ENCODE measurements at places on chromosomes 2 and 18.

DNA sequence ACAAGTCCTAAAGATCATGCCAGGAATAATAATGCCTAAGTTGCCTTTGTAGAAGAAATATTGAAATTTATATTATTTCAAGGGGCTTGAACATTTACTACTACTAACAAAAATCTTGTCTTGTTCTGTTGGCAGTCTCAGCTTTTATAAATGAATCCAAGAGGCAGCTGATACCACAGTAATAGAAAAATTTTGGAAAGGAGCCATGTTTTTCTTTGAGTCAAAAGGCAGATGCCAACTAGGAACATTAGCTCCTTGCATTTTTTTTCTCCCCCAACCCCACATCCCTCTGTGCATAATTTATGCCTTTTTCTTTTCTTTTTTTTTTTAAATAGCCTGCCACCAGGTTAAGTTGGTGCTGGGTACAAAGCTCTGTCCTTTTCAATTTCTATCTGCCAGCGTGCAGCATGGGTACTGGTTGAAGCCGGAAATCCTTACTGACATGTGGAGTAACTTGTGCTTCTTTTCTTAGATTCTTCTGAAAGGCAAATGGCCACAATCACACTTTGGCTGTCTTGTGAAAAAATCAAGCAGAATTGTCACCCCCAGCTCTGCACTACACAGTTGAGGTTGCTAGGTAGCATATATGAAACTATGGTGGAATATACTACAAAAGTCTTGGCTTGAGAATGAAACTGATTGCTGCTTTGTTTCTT lies 98.8 kb downstream of the RHBDD1 start:
- no peak for DNase-seq

DNA sequence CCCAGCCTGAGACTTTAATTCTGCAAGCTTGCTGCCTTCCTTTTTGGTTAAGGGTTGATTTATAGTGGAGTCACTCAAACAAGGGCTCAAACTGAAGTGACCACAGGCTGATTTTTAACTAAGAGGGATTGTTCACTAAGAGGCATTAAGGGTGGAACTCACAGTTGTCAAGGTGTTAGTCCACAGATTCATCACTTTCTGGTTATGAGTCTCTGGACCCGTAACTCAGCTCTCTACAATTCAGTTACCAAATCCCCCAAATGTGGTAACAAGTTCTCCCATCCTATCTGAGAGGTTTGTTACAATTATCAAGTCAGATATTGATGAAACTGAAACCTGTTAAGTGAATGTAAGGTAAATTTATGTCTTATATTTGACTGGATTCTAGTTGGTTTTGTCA lies 185.9 kb upstream of the KLHL14 start:
- no peak for DNase-seq

DNA sequence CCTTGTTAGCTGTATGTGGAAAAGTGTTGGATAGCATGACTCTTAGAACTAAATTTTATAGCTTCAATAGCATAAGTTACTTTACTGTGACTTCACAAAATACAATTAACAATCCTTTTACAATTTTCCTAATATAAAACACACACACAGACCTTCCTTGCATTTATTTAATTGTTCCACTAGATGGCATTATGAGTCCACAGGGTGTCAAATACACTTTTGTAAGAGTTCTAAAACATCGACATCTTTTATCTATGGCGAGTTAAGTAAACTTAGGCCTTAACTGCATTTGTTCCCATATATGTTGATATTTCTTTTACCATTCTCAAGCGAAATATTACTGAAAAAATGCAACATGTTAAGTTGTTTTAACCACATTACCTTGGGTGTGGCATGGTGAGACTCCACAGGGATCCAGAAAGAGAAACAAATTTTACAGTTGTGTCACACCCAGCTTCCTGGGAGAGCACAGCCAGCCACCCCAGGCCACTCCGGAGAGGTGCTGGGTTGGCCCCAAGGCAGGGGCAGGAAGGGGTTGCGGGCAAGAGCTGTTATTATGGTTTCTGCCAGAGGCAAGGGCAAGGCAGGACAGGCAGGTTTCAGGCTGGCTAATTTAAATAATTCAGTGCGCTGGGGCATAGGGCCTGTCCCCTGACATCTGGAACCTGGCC lies 312.4 kb upstream of the MC4R start:
- DNase-seq, result peak; percentile 24

GRCh38 chr2:170204298-170204951 lies 26.5 kb downstream of the MYO3B start:
- DNase-seq, result no peak

DNA sequence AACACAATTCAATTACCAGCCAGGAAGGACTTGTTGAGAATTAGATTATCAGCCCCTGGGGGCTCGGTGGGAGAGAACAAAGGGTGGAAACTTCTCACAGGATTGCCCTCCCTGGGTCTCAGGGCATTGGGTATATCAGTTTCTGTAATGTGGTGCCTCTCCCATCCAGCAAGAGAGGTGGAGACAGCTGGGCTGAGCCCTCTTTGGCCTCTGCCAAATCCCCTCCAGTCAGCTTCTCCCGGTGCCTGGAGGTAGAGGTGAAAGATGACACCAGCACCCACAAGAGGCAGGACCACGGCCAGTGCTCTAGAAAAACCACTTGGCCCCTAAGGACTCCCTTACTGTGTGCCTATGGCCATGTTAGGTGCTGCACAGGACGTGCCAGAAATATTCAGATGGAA lies 179.7 kb downstream of the HAUS1 start:
- DNase-seq, result no peak

DNA sequence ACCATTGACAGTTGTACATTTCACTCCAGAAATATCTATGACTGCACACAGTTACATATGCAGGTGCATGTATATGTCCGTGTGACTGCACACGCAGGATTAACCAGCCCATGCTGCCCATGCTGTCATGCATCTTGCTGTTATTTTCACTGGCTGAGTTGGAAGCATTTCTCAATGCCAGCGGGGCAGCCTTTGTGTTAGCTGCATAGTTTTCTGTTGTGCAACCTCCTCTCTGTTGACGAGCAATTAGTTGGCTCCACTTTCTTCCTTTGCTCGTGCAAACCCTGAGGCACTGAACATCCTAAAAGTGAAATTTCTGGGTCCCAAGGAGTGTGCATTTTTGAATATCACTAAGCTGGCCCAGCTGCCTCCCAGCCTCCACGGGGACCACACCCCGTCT lies 133.4 kb upstream of the GLI2 start:
- no peak for DNase-seq

- peak; percentile 17 for DNase-seq
Measured at GRCh38 chr2:197007716-197008628, 81.5 kb upstream of the PGAP1 start.

DNA sequence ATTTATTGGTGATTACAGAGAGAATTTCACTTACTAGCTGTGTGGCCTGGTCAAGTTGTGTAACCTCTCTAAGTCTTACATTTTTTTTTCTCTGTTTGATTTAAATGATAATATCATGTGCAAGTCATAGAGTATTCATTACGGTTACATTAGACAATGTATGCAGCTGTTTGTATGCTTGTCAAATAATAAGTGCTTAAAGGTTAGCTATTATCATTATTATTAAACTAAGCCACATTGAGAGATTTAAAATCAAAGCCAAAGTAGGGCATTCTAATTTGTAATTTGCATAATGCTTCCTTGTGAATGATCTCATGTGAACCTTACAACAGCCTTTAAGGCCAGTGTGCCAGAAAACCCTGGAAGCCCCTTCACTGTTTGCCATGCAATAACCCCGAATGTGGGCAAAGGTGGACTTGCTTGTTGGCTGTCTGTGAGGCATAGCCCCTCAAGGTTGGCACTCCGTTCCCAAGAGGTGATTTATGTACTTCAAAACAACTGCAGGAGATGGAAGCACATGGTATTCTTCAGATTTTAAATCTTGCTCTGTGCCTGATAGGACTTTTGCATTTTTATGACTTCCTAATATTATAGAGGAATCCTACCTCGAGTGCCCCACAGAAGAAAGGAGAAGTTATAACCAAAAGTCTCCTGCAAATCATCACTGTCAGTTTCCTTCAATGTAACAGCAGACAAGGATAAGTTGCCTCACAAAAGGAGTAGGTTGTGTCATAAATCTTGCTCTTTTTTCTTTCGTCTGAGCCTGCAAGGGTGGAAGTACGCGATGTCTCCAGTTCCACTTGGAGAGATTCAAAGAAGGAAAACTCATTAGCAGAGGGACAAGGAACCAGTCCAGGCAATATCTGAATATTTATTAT lies 272.0 kb downstream of the TGIF1 start:
- no peak for DNase-seq

DNA sequence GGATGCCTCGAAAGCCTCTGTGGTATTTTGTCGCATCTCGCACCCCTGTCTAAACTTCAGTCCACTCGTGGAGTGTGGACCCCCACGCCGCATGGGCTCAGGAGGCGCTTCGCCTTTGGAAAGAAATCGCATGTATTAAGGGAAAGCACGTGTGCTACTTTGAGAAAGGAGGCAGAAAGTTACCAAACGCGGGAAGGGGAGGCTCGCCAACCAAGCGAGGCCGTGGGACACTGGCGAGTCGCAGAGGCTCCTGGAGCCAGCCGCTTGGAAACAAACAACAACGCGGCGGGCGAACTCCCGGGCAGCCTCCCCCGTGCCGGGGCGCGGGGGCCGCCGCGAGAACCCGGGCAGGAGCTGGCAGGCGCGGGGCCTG lies 455 bp upstream of the AGAP1 start:
- DNase-seq, result no peak

DNA sequence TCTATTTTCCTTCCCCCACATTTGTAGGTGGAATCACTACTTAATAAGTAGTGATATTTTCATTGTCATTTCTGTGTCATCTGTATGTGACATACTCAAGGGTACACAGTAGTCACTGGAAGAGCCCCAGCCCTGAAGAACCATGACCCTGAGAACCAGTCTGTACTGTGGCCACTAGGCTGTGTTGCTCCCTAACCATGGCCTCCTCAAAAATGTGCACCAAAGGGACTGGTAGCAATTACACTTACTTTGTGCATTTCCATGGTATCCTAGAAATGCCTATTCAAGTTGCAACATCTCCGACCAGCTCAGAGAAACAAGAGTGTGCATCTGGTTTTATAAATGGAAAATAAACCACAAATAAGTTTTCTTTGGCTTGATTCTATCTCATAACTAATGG lies 155.1 kb downstream of the DOCK10 start:
- peak; percentile 74 for DNase-seq

DNA sequence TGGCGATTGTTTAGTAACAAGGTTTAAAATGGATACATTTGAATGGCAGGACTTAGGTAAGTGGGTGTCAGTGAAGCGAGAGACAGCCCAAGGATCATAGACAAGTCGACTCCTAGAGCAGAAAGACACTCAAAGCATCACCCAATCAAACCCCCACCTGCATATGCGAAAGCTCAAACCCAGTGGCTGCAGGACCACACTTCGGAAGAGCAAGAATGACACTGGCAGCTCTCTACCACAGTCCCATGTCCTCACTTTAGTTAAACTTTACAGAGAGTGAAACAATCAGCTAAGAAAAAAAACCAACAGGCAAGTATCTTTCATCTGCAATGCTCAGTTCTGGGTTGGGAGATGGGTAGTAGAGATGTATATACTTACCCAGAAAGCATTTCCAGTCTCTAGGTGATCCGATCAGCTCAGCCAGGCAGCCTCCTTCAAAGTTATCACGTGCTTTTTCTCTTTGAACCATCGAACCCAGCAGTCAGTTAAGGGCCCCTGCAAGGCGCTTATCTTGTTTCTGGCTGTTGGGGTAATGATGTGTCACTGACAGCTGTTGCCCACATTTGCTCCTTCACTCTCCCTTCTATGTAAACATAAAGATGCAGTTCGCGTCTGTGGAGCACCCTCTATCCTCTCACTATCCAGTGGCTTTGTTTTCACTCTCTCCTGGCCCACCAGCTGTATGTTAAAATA lies 357.5 kb upstream of the ID2 start:
- DNase-seq, result peak; percentile 25

- DNase-seq, result peak; percentile 44
Measured at GRCh38 chr2:230865766-230866755, 1.3 kb downstream of the ITM2C start.

DNA sequence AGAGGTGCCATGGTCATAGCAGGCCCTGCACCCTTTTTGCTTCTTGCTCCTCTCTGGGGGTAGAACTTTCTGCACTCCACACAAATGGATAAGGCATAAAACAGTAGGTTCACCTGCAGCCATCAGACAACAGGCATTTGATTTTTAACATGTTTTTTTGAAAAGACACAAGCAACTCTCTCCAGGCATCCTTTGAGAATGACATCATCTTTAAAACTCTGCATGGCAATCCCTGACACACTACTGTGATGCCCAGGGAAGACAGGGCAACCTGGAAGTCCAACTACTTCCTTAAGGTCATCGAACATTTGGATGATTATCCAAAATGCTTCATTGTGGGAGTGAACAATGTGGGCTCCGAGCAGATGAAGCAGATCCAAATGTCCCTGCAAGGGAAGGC lies 82.8 kb downstream of the SKA1 start:
- no peak for DNase-seq

GRCh38 chr18:75132098-75132870 lies 76.7 kb downstream of the PTGR3 start:
- no peak for DNase-seq

DNA sequence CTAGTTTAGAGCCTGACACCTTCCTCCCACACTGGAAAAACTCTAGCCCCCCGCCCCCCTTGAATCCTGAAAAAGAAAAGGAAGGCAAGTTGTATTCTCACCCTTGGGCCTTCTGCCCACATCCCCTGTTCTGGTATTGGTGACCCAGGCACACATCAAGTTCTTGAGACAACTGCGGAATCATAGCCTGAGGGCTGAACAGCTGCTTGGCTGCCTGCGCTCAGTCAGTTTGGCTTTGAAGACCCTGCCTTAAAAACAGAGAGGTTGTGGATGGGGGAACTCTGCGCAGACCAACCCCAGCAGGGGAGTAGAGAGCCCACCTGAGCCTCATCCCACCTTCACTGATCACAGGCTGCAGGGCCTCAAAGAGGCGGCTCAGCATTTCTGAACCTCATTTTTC lies 229.2 kb downstream of the ANAPC1 start:
- DNase-seq, result no peak

DNA sequence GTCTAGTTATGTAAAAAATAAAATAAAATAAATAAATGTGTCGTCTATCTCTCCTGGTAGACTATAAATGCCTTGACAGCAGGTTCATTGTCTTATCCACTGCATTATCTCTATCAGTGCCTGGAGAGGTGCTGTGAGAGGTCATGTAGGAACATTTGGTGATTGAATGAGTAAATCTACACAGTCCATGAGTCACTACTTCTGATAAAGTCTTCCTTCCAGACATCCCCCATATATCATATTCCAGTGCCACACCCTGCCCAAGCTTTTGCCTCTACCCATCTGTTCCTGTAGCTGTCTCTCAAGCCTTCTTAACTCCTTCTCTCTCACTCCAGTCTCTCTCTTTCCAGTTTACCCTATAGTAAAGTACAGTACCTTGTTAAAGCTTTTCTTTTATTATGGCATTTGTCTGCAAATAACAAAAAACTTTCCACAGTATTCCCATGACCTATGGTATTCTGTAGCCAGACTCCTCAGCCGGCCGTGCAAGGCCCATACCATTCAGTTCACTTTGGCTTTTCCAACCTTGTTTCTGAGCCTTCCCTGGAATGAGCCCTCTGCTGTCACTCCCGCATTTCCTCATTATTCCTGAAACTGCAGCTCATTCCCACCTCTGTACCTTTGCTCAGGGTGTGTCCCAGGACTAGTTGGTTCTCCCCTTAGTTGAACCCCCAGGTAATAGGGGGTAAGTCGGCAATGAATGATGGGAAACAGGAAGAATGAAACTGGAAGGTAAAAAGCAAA lies 37.5 kb downstream of the ANXA4 start:
- peak; percentile 9 for DNase-seq

GRCh38 chr2:45748239-45748638 lies 96.8 kb downstream of the PRKCE start:
- peak; percentile 98 for DNase-seq
